ENCODE measurements at places on chromosomes 7 and 10.

- DNase-seq, result peak; percentile 45
These were observed 80.2 kb downstream of the RNF216 start for GRCh38 chr7:5701085-5701914.

GRCh38 chr10:87092376-87092860 lies 2.2 kb downstream of the GLUD1 start:
- peak; percentile 28 for DNase-seq

DNA sequence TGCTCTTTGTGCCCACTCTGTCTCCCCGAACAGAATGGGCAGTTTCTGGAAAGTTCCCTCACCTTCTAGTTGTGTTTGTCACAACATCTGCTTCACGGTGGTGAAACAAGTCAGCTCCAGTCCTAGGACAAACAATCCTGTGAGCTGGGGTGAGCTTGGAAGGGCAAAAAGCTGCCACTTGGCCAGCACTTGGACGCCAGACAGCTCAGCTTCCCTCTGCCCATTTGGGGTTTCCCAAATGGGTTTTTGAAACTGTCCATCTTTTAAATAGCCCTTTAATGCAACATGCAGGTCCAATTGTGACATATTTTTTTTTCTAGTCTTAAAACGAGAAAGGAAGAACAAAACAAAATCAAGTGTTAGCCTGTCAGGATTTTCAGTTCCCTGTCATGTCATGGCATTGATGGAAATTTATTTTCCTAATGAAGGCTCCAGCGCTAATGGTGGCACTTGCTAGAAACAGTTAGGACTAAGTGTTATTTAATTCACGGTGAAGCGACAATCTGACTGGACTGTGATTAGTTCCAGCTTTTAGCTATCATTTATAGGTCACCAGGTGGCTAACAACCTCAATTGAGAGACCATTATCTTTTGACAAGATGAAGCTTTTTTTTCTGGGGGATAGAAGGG lies 181.7 kb downstream of the MYOF start:
- no peak for DNase-seq

DNA sequence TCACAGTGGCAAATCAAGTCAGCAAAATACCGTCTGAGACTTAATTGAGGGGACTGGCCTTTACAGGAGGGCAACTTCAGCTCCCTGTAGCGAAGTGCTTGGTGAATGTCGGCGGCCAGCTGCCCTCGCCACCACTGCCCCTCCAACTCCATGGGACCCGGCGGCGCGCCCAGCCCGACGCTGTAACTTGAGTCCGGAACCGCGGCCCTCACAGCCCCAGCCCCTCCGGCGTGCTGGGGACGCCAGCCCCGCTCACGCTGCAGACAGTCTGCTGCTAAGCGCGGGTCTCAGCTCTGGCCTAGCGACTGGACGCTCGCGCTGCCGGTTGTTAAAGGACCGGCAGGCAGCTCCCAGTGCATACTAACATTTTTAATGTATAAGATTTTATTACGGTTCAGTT lies 113.4 kb upstream of the NUPR2 start:
- no peak for DNase-seq

GRCh38 chr10:21626457-21627161 lies 92.6 kb downstream of the MLLT10 start:
- DNase-seq, result no peak

DNA sequence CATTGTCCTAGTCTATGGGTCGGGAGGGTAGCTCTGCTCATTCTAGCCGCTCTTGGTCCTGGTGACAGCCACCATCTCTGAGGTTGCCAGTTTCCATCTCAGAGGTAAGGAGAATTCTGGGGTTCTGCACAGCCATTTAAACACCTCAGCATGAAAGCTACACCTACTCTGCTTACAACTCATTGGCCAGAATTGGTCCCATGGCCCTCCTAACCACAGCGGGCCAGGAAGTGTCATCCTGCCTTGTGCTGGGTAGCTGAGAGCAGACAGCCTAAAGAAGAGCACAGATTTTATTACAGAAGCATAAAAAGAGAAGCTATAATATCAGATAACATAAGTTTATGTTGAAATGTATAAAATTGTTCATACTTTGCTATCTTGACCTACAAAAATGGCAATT lies 152.7 kb downstream of the HECW1 start:
- DNase-seq, result no peak

DNA sequence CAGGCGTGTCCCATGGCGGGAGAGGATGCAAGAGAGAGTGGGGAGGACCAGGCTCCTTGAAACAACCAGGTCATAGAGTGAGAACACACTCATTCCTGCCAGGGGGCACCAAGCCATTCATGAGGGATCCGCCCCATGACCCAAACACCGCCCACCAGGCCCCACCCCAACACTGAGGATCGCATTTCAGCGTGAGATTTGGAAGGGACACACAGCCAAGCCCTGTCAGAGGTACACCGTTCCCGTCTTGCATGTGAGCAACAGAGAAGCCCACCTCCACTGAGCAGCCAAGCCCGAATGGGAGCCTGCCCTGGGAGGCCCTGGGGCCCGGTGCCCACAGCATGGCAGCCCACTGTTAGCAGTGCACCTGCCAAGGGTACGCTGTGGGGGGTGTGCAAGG lies 7.9 kb upstream of the ARPC1B start:
- no peak for DNase-seq

DNA sequence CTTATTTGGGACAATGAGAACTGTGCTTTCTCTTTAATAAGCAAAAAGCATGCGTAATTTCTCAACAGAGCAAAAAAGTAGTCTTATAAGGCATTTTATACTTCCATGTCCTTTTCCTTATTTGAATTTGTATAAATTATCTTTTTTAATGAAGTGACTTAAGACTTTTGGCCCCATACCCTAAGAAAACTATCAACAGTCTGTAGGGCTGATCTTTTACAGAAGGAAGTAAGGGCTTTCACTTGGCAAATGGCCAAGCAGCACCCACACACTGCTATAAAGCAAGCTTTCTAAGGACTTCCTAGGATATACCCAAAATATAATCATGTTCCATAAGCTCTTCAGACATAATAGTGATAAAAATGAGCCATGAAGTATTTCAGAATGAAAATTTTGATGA lies 3.4 kb downstream of the CRPPA start:
- peak; percentile 16 for DNase-seq

GRCh38 chr10:22656036-22656435 lies 58.3 kb downstream of the PIP4K2A start:
- DNase-seq, result no peak

- no peak for DNase-seq
These were observed 2.3 kb downstream of the MYPN start for GRCh38 chr10:68111584-68111983.

GRCh38 chr7:53428045-53428444 lies 392.6 kb downstream of the POM121L12 start:
- DNase-seq, result no peak

- no peak for DNase-seq
These were observed 61.6 kb downstream of the PRSS58 start for GRCh38 chr7:142196066-142196840.

- no peak for DNase-seq
These were observed 15.3 kb downstream of the CCDC7 start for GRCh38 chr10:32461203-32461602.

GRCh38 chr7:15005672-15006071 lies 103.1 kb upstream of the DGKB start:
- no peak for DNase-seq

DNA sequence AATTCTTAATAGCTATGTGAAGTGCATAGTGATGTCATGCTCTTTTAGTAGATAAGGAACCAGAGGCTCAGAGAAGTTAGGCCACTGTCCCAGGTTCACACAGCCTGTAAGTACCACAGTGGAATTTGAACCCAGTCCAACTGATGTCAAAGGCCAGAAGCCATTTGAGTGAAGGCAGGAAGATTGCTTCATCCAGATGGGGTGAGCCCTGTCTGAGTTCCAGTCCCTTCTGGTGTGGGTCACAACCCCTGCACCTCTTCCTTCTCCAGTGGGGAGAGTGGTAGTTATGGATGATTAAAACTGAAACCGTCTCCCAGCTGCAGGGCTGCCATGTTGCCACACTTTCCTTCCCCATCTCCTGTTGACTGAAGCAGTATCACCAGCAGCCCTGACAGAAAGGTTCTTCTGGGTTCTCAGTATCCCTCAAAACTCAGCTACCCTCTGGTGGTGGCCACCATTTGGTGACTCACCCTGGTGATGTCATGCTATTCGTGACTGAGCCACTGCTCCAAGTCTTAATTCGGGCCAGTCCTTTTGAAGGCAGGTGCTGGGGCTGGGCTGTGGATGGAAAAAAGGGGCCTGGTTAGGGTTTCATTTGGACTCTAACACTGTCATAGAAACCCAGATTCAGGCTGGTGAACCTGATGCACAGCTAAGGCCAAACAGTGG lies 1.5 kb upstream of the C10orf95 start:
- DNase-seq, result peak; percentile 88

DNA sequence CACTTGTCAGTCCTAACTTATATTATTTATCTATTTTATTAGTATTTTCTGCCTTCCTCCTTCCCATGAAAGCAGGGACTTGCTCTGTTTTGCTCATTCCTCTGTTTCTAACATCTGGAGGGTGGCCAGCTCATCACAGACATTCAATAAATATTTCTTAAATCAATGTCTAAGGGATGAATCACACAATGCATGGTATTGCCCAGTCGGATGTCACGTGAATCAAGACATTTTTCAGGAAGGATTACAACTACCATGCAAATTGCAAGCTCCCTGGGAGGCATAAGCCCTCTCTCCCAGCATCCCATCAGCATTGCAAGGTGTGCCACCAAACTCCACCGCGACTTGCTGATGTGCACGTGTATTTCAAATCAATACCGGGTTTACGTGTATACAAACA lies 146.6 kb upstream of the RNF32 start:
- no peak for DNase-seq

DNA sequence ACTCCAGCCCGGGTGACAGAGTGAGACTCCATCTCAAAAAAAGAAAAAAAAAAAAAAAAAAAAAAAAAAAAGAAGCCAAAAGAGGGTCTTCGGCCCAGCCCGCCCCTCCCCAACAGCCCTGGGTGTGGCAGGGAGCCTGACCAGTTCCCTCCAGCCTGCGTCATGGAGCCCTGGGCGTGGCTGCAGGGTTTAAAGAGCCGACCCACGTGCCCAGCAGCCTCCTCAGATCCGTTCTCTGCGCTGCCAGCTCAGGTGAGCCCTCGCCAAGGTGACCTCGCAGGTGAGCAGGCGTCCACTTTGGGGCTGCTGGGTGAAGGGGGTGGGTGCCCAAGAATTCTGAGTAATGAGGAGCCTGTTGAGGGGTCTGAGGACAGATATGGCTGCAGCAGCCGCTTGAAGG lies at the start of gene FXYD4:
TSS of gene FXYD4 (plus strand) at position 219 of the 400 bp plus-strand sequence. CDS start 2,111 bp downstream, outside the sequence.
- no peak for DNase-seq

DNA sequence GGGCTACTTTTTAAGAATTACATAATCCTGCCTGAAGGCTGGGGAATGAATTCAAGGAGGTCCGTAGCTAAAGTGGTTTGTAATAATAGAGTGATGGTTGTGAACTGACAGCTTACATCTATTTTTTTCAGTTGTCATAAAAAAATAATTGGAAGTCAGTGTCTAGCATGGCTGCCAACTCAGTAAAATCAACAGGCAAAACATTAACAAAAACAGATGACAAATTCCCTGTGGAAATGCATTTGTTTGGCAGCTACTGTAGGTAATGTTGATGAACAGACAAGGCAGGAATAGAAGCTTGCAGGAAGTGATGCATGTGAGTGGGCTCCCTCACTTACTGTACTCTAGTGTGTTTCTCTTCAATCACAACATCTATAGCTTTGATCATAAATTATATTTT lies 766.0 kb upstream of the POT1 start:
- DNase-seq, result no peak

DNA sequence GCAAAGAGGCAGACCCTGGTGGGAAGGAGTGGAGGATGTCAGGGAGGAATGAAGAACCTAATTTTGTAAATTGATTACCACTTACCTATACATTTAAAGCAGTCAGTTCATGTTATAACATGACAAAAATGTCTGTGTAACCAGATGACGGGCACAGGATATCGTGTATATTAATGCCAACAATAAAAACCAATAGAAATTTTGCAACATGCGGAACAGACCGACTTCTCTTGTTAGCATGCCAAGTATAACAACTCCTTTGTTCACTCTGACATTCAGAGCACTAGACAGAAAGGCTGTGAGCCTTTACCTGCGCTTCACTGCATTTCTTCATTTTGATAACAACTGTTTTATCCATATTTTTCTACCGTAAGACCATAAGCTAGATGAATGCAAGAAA lies 29.9 kb downstream of the CDK6 start:
- DNase-seq, result no peak

DNA sequence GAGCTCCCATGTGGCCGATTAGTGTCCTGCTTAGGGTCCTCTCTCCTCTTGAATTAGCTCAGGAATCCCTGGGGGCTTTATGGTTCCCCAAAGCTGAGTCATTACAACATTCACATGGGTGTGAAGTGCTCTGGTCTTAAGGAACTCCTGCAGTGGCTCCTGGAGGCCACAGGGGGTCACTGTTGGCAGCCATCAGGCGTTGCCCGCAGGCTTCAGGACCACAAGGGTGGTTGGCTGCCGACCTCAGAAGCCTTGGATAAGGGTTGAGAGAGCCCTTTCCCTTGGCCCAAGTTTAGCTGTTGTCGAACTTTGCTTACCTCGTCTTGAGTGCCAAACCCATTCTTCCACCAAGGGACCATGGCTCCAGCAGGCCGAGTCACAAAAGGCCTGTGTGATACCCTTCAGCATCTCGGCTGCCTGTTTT lies 61.7 kb downstream of the SH2D4B start:
- peak; percentile 82 for DNase-seq

DNA sequence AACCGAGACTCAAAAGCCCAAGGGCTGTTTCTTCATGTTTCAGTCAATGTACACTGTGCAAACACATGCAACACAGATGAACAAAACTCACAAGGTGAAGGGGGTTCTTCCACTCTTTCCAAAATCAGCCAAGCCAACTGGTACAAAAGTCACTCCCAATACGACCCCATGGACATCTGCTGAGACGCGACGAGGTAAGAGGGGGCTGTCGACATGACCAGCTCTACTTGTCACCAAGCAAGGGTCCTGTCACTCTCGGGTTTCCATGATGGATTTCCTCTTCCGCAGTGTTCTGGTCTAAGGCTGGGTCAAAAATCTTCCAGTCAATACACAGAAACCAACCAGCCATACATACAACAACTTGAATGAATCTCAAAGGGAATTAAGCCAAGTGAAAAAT lies 37.8 kb downstream of the CTBP2 start:
- no peak for DNase-seq

DNA sequence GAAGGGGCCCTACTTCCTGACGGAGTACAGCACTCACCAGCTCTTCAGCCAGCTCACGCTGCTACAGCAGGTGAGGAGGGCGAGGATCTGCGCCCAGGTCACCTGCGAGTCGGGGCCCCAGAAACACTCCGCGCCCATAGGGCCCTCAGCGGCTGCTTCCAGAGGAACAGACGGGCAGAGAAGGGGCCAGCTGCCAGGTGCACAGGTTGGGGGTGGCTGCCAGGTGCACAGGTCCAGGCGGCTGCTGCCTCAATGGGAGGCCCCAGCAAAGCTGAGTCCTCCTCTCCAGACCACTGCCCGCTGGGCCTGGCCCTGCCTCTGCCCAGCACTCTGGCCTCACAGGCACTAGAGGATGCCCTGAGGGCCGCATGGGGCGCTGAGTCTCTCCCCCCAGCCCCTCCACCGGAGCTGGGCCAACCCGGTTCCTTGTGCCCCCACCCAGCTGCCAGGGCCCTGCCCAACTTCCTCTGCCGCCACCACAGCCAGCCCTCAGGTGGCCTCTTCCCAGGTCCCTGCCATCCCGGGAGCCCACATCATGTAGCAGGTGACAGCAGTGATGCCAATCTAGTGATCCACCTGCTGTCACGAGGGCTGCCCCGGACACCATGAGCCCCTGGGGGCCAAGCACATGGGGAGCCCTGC lies 17.0 kb upstream of the UTF1 start:
- DNase-seq, result no peak

All from DMS53 (cell line).